ENCODE measurements at places on chromosomes 6 and 20. TPM values are rescaled to one million over a fixed set of nuclear protein-coding genes. Genes with fewer than 3 reads are reported as not detected.

Gene SLC17A1
- not detected for total RNA-seq

Gene LSM14B
- 29.3 TPM for total RNA-seq

Gene GPR63
- total RNA-seq = 2.4 TPM

Gene CALHM6
- not detected for total RNA-seq

Gene CEBPB
- 22.1 TPM for total RNA-seq

Gene HLA-DMA
- total RNA-seq = 10.3 TPM

Gene ASIP
- total RNA-seq = not detected

Data from H4 (cell line).